ENCODE measurements at places on chromosomes 7 and 10. TPM values are rescaled to one million over a fixed set of nuclear protein-coding genes. Genes with fewer than 3 reads are reported as not detected.
A peak's percentile ranks its signal among the peaks of the same experiment; 100 is the strongest.

DNA sequence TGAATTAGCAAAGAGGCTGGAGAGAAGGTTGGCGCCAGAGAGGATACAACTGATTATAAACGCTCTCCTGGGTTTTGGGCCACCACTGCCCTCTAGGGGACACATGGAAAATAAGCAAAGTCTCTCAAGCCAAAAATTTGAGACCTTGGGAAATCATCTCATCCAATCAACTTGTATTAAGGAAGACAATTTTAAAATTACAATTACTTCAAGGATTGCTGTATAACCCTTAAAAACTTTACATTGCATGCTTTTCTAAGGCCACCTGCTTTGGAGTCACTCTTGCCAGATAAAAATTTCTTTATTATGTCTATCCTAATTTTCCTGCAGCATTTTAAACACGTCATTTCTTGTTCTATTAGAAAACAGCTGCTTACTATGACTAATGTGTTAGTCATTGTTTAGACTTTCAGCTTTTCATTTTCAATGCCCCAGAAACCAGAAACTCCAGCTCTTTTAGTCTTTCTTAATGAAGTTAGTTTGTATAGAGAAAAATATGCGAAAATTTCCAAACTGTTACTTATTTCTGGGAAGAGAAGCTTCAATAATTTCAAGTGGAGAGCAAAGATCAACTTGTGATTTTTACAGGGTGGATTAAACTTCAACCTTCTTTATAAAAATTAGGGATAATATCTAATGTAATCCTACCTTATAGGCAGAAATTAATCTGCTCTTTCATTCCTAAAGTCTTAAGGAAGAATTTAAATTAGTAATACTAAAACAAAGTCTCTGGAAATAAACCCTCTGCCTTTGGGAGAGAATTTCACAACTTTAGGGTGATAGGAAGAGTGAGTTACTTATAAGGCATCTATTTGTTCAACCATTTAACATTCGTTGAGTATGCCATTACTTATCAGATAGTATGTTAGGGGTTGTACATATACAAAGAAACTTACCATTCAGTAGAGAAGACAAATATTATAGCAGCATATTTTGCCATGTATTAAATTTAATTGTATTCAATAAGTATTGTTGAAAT, 20.6 kb upstream of the RHOBTB1 start:
- peak; percentile 62 for DNase-seq

GHRHR gene
- 0.23 TPM for polyA plus RNA-seq

IDI2 gene
- not detected for polyA plus RNA-seq

FUOM gene
- polyA plus RNA-seq: 12.9 TPM

GRCh38 chr10:46296641-46297141, 9.9 kb downstream of the ANTXRL start:
- no peak for DNase-seq

OR6V1 gene
- not detected for polyA plus RNA-seq

- DNase-seq: no peak
These were observed 19.9 kb downstream of the POLL start for GRCh38 chr10:101568054-101568745.

NPFFR1 gene
- polyA plus RNA-seq: 0.12 TPM

GRCh38 chr7:127995156-127995880, 35.9 kb downstream of the LRRC4 start:
- no peak for DNase-seq

IL6 gene
- polyA plus RNA-seq: 4.9 TPM

GRCh38 chr7:141193066-141193465, 119.2 kb downstream of the TMEM178B start:
- no peak for DNase-seq

- DNase-seq: no peak
These were observed 133.6 kb upstream of the LRGUK start for GRCh38 chr7:133993547-133993946.

GRCh38 chr7:155205368-155206317, 92.0 kb upstream of the INSIG1 start:
- no peak for DNase-seq

SEMA3D gene
- 52.0 TPM for polyA plus RNA-seq

GRCh38 chr10:70812814-70813213, 2.9 kb upstream of the SGPL1 start:
- DNase-seq: no peak

- DNase-seq: no peak
These were observed 1.8 kb upstream of the VSIR start for GRCh38 chr10:71774916-71775702.

- DNase-seq: no peak
These were observed 24.2 kb downstream of the STRA8 start for GRCh38 chr7:135257790-135258189.

- DNase-seq: no peak
These were observed 288.9 kb downstream of the BBS9 start for GRCh38 chr7:33418251-33418701.

DNA sequence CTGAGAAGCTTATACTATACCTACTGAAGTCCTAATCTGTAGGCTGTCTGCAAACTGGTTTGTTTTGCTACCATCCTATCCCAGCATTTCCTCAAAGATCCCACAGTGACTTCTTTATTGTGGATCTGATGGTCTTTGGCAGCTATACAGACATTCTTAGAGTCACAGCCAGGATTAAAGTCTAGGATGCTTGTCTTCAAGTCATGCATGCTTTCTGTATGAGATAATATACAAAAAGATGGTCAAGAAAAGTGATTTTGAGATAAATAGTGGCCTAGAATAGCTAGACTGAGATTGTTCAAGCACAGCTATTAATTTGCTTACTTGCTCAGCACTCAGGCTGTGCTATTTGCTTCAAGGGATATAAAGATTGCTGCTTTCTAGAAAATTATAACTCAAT, 454.4 kb downstream of the AUTS2 start:
- no peak for DNase-seq

STK31 gene
- polyA plus RNA-seq: 0.85 TPM

FRAT2 gene
- 12.6 TPM for polyA plus RNA-seq

PRLHR gene
- polyA plus RNA-seq: not detected
